ENCODE measurements at places on chromosomes 5 and 9.

DNA sequence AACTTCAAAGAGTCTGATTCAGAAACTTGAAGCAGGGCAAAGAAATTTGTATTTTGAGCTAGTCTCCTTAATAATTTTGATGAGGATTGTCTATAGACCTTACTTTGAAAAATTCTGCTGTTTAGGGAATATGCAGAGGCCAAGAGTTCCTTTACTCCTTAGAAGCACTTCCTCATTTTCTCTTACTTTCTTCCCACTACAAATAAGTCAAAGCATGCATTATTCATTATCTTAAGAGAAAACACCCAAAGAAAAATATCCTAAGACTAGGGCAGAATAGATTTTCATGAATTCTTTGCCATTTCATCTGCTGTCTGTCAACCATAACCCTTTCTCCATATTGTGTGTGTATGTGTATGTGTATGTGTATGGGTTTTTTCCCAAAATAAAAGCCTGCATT is 307.9 kb downstream of the KCTD16 start:
- DNase-seq: no peak

- DNase-seq: no peak
These were observed 31.9 kb upstream of the SSBP2 start for GRCh38 chr5:81782811-81783210.

GRCh38 chr9:27462434-27462833 is 61.7 kb upstream of the IFNK start:
- DNase-seq: no peak

DNA sequence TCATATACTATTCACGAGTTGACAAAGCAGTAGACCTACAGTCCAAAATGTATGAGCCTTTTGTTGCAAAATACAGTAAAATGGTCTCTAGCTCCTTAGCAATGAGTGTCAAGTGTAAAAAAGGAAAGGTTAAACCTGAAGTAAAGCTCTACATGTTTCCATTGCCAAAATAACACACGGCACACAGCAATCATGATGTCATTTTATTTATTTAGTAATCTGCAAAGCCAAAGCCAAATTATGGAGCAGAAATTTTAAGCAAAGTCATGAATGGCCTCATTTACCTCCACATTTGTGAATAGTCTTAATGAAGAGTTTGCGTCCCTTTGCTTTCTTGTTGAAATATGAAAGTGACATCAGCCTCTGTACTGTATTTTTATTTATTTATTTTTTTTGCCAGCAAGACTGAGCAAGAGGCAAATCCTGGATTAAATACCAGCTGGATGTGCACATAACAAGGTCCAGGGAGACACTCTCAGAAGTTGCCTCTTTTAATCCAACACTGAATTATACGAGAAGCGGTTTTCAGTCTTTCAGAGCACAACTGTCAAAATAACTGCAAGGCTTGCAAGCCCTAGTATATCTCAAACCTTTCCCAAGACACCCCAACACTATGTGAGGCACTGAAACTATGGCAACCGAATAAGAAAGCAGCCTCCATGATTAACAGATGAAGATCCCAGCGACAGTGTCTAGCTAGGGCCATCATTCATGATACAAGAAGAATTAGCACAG is 9.7 kb downstream of the SEMA6A start:
- no peak for DNase-seq

DNA sequence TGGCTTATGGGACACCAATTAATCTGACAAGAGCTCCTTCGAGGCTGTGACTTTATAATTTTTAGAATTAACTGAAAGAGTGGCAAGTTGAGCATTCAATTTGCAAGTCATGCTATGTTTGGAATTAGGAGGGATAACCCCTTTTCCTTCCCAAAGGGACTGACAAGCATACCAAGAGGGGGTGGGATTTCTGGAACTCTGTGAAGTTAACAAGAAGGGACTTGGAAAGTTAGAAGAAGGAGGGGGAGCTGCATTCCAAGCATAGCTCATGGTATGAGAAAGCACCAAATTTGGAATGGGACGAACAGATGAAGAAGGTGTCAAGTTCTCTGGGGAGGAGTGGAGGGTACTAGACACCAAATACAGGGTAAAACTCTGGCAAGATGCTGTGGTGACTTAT is 8.9 kb upstream of the PALM2AKAP2 start:
- DNase-seq: no peak

DNA sequence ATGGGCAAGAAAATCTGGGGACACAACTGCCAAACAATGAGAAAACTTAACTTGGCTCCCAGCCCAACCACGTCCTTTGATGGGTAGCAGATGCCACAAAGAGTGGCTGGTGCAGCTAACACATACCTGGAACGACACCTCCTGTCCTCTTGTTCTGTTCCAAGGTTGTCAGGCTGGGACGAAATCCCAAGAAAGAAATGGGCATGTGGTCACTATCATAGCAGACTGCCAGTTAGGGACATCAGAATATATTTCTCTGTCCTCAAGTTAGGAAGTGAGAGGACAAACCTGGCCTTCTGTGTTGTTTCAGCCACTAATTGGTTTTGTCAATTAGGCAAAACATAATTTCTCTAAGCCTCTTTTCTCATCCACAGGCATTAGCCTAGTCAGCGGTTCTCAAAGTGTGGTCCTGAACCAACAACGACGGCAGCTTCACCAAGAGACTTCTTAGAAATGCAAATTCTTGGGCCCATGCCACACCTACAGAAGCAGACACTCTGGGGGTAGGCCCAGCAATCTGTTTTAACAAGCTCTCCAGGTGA is 63.4 kb downstream of the RAPGEF1 start:
- DNase-seq: no peak

DNA sequence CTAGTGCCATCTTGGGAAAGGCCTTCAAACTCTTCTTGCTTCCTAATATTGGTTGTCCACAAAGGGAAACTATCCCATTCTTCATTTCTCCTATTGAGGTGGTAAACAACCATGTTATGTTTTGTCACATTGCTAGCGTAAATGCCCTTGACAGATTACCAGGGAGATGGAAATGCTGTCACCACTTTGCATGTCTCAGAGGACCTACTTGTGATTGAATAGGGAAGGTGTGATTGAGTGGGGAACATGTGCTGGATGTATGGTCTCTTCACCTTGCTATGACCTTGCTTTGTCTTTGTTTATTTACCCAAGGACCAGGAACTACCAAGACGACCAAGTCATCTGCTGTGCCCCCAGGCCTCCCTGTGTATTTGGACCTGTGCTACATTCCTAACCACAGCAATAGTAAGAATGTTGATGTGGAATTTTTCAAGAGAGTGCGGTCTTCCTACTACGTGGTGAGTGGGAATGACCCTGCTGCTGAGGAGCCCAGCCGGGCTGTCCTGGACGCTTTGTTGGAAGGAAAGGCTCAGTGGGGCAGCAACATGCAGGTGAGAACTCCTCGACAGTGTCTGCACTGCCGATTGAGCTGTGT is 96.1 kb downstream of the MAP1B start:
- DNase-seq: no peak

DNA sequence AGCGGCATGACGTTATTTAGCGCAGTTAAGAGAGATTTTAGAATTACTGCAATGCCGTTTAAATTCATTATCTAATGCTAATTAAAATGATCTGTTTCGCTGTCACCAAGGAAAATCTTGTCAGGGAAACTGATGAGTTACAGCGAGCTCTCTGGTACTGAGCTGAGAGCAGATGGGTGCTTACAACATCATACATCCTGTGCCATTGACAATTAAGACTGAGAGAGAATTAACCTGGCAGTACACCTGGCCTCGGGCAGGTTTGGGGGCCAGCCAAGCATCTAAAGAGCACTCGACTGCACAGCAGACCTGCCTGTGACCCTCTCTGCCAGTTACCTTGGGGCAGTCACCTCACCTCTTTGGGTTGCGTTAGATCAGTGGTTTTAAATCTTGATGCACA is 55.0 kb downstream of the PUM3 start:
- no peak for DNase-seq

DNA sequence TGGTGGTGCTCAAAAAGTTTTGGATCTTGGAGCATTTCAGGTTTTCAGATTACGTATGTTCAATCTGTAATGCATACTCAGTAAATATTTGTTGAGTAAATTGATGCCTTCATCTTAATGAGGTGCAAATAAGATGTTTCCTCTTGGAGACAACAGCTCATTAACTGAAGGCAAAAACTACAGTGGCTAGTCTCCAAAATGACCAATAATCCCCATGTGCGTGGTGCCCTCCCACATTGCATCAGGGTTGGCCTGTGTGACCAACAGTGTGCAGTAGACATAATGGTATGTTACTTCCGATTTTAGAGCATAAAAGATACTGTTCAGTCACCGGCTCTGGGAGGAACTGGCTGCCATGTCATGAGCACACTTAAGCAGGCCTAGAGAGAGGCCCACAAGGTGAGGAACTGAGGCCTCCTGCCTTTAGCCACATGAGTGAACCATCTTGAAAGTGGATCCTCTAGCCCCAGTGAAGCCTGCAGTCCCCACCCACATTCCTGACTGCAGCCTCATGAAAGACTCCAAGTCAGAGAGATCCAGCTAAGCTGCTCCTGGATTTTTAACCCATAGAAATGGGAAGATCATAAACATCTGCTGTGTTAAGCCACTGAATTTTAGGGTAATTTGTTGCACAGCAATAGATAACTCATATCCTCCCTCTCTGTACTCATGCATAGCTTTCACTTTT is 55.7 kb downstream of the LIFR start:
- DNase-seq: no peak

DNA sequence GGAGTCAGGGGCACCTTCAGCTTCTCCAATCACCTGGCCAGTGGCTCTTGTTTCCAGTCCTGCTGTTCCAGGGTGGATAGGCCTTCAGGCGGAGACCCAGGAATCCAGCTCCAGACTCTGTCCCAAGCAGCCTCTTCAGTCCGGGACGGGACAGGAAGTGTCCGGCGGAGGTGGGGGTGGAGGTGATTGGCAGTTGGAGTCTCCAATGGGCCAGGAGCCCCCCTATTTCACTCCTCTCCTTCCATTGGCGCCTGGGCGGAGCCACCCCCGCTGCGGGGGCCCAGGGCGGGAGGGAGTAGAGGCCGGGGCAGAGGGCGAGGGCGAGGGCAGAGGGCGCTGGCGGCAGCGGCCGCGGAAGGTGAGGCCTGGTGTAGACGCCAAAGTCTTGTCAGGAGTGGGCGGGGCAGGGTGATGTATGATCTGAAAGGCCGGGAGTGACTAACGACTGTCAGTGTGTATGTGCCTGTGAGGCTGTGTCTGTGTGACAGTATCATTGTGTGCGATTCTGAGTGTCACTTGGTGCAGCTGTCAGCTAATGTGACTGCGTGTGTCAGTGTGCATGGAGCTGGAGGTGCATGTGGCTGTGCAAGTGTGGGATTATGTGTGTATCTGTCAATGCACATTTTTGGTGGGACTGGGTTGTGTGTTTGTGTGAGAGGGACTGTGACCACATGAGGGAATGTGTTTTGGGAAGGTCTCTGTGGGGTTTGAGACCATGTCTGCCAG is at the start of gene IL11RA:
TSS of gene IL11RA (plus strand) at position 310 of the 726 bp plus-strand sequence. CDS start 3,033 bp downstream, outside the sequence.
- DNase-seq: no peak

DNA sequence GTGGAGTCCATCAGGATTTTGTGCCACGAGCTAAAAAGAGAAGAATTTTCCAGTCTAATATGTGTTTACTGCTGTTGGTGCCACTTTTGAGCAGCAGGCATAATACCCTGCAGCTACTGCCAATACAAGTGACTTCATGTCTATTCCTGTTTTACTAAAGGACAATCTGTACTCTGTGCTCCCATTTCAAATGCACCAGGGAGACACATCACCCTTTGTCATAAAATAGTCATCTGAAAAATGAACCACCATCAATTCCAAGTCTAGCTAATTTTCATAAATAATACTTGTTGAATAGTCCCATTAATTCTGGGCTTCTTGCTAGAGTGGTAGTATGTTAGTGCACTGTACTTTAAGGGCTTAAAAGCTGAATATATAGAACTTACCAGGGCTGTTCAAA is 8.9 kb upstream of the PKD2L2 start:
- DNase-seq: no peak

DNA sequence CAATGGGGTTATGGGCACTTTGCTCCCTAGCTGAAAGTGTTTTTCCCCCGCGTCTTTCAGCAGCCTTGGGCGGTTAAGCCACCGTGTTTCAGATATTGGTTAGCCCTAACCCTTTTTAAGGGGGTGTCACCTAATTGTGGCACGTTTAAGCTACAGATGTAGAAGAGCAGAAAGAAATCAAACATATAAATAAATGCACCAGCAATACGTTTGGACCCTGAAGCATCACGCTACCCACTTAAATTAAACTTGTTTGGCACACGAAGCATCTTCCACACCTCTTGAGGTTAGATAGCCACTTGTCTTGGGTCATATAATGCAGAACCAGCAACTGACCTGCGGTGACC is 768 bp downstream of the YTHDC2 start:
- no peak for DNase-seq

GRCh38 chr9:19429595-19429994 is 20.8 kb downstream of the ACER2 start:
- DNase-seq: no peak

DNA sequence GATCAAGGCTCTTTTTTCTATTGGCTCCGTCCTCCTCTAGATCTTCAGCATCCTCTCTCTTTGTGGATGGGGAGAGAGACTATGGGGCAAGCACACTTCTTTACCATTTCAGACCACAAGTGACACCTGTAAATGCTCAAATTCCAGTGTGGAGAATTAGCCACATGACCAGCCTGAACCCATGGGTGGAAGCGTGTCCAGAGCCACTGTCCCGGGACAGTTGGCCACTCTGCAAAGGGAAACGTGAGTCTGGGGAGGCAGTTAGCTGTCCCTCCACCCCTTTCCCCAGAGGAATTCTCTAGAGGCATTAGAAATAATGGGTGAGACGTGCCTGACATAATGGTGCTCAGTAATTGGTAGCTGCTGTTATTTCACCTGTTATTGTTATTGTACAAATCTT is 40.9 kb downstream of the AMBP start:
- no peak for DNase-seq

DNA sequence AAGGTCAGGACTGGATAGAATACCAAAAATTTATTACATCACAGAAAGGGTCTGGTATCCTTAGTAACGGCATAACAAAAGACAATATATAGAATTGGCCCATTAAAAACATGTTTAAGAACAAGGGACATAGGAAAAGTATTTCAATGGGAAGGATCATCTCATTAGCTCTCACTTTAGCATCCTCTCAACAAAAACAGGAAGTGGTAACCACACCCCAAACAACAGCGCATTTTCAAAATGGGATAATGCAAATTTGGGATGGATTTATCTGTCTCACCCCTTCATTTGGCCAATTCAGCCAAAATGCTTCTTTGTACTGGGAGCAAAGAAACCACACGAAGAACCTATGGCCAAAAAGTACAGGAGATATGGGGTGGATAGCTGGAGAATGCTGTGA is 9.8 kb upstream of the UGT3A1 start:
- DNase-seq: no peak

DNA sequence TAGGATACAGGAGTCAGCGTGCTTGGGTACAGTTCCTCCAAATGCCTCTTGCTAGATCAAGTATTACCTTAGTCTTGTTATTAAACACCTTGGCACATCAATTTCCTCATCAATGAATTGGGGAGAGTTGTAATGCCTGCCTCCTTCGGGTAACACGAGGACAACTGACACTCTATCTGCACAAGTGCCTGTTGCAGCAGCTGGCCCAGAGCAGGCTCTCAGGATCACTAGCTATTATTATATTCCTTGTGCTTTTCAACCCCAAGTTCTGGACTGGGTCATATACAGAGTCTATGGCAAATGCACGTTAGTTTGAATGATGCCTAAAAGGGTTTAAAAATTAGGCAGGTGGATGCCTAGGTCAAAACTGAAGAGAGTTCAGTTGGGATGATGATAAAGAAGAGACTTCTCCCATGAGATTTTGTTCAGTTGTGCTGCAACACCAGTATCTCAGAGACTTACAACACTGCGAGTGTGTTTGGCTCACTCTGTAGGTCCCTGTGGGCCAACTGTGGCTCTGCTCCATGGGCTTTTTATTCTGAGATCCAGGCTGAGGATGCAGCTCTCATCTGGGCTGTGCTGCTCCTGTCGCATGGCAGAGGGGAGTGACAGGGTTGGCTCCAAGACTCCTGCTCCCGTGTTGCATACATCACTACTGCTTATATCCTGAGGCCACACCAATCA is 41.1 kb upstream of the TEX48 start:
- DNase-seq: no peak

Data from activated gamma-delta T cell (primary cell).